ENCODE measurements at places on chromosomes 2 and 18.

DNA sequence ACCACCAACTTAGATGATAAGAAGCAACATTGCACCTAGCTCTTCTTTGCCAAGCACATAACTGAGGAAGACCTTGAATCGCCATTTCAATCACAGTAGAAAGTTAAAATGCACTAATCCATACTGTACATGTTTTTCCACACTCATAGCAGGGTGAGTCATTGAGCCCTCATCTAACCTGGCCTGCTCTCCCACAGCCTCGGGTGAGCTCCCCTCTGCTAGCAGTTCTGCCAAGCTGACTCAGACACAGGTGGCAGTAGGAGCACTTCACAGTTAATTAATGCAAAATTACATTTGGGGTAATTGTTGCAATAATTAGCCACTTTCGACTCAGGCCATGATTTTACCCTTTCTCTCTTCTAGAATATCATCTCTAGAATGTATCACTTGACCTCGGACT, 1632.8 kb upstream of the CELF4 start:
- DNase-seq: peak; percentile 36

DNA sequence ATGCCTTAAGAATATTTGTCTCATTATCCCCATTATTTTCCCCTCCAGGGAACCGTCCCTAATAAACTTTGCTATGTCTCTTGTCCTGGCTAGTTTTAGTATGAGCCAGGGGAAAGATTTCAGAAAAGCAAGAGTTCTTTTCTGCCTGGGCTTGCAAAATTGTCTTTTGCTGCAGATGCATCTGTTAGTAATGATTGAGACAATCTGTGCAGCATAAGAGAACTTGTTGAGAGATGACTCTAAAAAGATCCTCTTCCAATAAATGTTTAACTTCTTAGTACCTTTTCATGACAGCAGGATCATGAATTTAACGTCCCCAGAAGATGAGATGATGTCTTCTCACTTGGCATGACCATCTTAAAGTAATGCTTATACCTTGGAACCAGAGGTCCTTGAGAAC, 172.5 kb upstream of the CREB1 start:
- no peak for DNase-seq

- DNase-seq: no peak
Observed at GRCh38 chr2:186940463-186940862, 91.5 kb upstream of the ZSWIM2 start.

GRCh38 chr2:121189011-121189410, 96.0 kb downstream of the TFCP2L1 start:
- no peak for DNase-seq

GRCh38 chr2:40169856-40170255, 282.0 kb downstream of the SLC8A1 start:
- no peak for DNase-seq

- DNase-seq: no peak
Observed at GRCh38 chr2:22355816-22356433, 1029.1 kb upstream of the KLHL29 start.

DNA sequence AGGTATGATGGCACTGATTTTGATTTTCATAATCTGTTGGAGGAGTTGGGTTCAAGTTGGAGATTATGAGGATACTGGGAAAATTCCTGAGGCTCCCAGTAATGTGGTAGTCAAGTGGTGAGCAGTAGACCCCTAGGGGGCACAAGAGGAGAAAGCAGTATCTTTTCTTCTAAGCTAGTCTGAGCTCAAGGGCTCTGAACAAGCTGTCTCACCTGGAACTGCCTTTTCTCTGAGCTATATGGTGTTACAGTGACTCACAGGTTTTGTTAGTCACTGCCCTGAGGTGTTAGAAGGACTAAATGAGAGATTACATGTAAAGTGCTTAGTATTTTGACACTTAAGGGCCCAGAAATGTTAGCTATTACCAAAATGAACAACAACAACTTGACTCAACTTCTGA, 42.2 kb downstream of the CD302 start:
- peak; percentile 88 for DNase-seq

GRCh38 chr18:11842562-11842961, 8.7 kb upstream of the CHMP1B start:
- DNase-seq: no peak

DNA sequence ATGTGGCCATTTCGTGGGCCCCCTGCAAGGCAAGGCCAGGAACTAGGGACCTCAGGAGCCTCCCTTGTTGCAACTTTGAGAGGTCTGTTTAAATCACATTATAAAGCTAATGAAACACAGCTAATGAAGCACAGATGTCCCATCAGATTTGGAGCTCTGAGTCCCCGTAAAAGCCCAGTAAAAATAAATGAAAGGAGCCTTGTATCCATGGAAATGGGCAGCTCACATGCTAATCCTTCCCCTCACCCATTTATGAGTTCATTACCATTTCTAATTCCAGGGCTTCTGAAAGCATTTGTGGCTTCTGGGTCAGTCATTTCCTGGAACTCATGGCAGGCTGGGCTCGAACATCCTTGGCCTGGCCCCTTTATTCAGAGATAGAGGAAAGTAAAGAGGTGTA, 274.8 kb downstream of the SS18 start:
- DNase-seq: no peak

DNA sequence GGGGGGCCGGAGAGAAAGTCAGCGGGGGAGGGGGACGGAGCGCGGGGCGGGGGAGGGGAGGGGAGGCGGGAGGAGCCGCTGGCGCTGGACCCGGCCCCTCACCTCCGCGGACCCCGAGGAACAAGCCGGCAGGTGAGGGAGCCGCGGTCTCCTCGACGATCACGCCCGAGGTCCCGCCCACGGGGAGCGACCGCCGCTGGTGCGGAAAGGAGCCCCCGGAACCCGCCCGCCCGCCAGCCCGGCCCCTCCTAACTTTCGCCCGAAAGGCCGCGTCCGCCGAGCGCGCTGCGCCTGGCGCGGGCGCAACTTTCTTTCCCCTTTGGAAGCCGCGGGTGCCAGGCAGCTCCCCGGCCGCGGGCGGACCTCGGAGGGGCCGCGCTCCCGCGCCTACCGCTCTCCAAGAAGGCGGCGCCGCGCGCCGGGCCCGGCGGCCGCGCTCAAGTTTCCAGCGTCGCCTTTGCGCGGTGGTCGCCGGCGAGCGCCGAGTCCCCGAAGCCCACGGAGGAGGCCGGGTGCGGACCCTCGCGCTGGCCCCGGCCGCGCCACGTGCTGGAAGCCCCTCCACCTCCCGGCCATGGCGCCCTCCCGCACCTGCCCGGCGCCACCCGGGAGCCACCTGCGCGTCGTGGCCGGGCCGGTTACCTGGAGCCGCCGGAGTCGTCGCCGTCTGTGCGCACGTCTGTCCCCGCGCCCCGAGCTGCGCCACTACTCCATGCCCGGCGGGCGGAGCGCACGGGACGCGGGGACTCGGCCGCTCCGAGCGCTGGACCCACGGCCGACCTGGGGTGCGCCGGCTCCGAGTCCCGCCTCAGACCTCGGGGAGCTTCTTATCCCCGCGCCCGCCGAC, at the start of gene ALKAL2:
TSS of gene ALKAL2 (minus strand) at position 181 of the 847 bp plus-strand sequence. CDS start 256 bp downstream, outside the sequence.
- DNase-seq: no peak

DNA sequence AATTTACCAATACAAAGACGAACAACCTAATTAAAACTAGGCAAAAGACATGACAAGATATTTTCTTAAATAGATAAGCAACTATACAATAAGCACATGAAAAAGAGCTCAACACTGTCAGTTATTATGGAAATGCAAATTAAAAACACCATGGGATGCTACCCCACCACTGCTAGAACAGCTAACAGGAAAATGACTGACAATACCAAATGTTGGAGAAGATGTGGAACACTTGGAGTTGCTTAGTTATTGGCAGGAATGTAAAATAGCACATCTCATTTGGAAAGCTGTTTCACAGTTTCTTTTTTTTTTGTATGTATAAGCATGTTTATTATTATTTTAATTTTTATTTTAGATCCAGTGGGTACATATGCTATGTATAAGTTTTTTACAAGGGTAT, 84.4 kb downstream of the CYRIA start:
- DNase-seq: no peak

DNA sequence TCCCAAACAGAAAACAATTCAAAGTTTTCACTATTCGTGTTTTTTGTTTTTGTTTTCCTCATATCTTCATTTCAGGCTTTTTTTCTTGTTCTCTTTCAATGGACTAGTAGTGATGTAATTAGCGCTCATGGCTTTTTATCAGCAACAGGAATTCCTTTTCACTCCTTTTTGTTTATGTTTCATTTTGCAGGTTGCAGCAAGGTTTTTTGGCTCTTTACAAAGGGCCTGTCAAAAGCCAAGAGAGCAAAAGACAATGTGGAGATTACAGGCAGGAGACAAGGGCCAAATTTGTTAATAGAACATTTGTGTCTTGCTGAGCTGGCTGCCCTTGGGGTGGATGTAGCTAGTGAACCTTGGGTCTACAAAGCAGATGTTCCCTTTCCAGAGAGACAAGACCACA, 467.4 kb upstream of the CDH20 start:
- DNase-seq: no peak

DNA sequence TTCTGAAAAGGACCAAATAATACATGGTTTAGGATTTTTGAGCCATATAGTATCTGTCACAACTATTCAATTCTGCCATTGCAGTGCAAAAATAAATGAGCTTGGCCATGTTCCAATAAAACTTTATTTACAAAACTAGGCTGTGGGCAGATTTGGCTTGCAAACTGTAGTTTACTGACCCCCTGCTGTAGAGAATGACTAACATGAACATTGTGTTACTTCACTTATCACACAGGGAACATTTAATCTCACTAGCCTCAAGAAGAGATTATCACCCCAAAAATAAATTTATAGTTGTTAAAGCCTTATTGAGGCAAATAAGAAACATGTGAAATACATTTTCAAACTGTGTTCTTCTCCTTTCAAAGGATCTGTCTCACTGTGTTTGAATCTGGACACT, 766.2 kb downstream of the MBD2 start:
- no peak for DNase-seq

GRCh38 chr2:25497229-25497917, 155.6 kb upstream of the DNMT3A start:
- no peak for DNase-seq

- DNase-seq: no peak
Observed at GRCh38 chr2:7018282-7018701, 101.1 kb downstream of the RNF144A start.

GRCh38 chr18:25171334-25171733, 180.6 kb downstream of the ZNF521 start:
- DNase-seq: no peak

DNA sequence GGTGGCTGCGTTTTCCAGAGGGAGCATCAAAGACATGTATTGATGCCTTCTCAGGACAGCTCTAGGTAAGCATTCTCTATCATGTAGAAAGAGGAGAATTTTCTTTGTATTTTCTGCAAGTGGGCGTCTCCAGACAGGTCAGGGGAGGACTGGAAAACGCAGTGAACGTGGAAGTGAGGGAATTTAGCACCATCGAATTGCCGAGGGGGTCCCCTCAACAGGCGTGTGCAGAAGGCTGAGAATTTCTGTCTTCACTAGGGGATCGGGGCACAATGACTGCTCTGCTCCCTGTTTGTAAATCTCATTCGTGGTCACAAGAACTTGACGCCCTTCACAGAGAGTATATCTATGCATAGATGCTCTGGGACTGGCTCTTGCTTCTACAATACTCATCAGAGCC, 5.0 kb upstream of the NTSR2 start:
- DNase-seq: no peak

DNA sequence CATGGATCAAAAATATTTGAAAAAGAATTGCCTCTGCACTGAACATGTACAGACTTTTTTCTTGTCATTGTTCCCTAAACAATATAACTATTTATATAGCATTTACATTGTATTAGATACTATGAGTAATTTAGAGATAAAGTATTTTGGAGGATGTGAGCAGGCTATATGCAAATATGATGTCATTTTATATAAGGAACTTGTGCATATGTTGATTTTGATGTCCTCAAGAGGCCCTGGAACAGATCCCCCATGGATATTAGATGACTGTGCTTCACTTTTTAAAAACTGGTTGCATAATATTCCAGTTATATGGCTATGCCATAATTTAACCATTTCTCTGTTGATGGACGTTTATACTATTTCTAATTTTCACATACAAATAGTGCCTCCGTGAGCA, 16.5 kb downstream of the LCLAT1 start:
- DNase-seq: no peak

DNA sequence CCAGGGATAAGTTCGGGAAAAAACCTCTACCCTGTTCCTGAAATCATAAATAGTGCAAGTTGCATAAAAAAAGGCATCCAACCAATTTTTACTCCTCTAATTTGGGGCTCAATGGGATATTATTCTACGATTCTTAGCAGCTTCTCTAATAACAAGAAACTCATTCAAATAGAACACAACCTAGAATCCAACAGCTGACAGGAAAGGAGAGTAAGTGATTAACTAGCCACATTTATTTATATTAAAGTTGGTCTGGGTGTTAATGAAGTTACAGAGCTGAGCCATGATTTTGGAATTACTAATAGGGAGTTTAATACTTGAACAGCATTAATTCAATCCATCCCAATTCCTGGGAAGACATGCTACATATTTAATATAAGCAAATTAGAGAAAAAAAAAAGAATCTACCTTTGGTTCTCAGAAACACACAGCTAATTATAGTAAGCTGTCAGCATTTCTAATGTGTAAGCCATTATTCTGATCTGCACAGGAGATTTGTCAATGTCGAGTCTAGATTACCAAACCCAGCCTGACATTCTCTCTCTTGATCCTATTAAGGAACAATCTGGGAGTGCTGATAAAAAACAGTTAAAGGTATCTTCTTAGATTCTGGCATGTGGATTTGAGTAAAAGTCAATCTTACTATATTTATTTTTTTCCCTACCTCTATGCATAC, 267.7 kb downstream of the NBAS start:
- DNase-seq: no peak

GRCh38 chr18:50816419-50817166, 3.2 kb downstream of the MRO start:
- no peak for DNase-seq

DNA sequence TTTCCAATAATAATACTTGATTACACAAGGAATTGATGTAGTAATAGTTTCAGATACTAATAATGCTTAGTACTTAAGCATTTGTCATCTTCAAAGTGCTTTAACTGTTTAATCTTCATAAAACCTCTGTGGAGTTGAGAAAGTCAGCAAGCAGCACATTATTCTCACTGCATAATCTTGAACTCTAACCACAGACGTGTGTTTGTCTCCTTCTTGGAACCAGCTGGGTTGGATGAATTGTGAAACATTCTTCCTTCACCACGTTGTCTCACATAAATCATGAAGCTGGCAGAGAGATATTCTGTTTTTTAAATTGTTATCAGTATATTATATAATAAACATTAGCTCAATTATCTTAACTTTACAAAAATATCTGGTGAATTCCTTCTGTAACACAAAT, 55.1 kb upstream of the LDAH start:
- DNase-seq: peak; percentile 10

DNA sequence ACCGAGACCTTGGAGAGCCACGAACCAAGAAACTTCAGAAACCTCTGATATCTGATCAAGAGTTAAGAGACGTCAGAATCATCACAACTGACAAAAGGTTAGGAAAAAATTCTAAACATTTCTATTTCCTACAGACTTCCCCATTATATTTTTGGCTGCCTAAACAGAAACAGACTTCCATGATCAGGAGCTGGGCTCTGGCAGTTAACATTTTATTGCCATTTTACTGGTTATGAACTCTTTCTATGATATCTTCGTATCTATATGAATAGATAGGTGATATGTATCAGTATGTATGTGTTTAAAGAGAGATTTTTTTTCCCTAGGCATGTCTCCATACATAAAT, 31.1 kb upstream of the PPP1R1C start:
- no peak for DNase-seq

GRCh38 chr2:105402809-105403208, 4.0 kb upstream of the FHL2 start:
- no peak for DNase-seq

GRCh38 chr2:8583400-8584173, 98.3 kb upstream of the ID2 start:
- peak; percentile 18 for DNase-seq

All from epithelial cell of prostate (primary cell).